Hematopoietic multipotent progenitor cell treated with erythropoietin and hydrocortisone succinate and interleukin-3 and kit ligand, for 17 days (in vitro differentiated cells): ENCODE measurements at places on chromosomes 4 and X.

DNA sequence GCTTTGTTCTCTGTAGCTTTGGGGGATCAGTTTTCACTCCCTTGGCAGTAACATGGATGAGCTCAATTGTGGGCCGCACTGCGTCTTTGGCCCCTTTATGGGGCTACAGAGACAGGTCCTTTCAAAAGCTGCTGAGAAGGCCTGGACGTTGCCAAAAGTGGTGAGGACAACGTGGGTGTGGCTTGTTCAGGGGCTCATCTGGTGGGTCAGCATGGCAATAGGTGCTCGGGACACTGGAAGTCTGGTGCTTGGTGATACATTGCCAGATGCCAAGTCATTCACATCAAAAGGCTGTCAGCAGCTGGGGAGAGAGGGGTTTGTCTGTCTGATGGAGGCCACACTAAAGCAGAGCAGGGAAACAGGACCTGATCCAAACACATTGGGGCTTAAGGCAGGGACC, 149.8 kb upstream of the EOLA2 start:
- no peak for DNase-seq

- DNase-seq: no peak
Observed at GRCh38 chrX:13545726-13546125, 23.7 kb upstream of the EGFL6 start.

GRCh38 chr4:6128221-6128850, 72.0 kb downstream of the JAKMIP1 start:
- no peak for DNase-seq

GRCh38 chr4:110248100-110248499, 49.7 kb upstream of the ELOVL6 start:
- no peak for DNase-seq

DNA sequence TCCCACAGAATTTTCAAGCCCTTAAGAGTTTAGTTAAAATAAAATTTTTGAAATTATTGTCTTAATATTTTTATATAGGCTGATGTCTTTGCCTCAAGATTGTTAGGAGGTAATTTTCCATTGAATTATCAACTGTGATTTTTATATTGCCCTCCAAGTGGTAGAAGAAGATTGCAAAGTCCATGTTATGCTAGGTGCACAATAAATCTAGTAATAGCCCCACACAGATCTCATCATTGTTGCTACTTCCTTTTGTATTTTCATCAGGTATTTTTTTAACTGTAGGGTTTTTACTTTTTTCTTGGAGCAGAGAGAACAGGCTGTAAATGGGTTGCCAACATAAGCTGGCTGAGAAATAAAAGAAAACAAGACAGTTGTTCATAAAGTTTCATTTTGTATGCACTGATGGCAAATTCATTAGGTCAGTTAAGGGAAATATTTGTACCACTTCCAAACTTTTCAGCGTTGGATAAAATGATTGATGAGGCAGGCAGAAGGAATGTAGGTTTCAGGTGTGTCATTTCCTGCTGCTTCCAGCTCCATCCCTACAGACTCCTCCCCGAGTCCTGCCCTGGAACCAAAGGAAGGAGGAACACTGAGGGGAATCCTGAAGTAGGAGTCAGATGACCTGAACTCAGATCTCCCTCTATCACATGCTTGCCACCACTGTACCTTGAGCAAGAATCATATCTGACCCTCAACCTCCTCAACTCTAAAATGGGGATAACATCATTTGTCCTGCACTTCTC, 105.5 kb downstream of the PRRG1 start:
- no peak for DNase-seq
